Stimulated activated CD8-positive, alpha-beta memory T cell treated with anti-CD3 and anti-CD28 coated beads, Interleukin-15, amount 100 ng/mL, for 24 hours (primary cell): ENCODE measurements at places on chromosomes 7 and 10.

GRCh38 chr10:102419269-102420180 lies 940 bp upstream of the PSD start:
- no peak for DNase-seq

- no peak for DNase-seq
Observed at GRCh38 chr7:114539575-114539974, 125.0 kb downstream of the FOXP2 start.

DNA sequence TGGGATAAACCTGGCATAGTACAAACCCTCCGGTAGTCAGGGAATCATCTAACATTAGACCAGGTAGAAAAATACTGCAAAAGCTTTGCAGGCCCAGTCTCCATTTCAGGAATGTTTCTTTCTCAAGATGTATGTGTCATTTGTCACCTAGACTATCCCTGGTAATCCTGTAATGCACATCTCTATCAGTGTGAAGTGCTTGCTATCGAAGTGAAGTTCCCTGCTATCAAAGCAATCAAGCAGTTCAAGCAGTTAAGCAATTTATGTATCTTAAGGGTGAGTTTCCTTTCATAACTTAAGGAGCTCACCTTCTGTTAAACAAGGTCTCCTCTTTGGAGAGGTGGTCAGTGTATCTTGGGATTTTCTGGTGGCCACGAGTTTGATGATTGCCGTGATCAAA lies 47.2 kb downstream of the CELF2 start:
- no peak for DNase-seq

GRCh38 chr7:111528331-111528730 lies 34.0 kb downstream of the IMMP2L start:
- DNase-seq = no peak

DNA sequence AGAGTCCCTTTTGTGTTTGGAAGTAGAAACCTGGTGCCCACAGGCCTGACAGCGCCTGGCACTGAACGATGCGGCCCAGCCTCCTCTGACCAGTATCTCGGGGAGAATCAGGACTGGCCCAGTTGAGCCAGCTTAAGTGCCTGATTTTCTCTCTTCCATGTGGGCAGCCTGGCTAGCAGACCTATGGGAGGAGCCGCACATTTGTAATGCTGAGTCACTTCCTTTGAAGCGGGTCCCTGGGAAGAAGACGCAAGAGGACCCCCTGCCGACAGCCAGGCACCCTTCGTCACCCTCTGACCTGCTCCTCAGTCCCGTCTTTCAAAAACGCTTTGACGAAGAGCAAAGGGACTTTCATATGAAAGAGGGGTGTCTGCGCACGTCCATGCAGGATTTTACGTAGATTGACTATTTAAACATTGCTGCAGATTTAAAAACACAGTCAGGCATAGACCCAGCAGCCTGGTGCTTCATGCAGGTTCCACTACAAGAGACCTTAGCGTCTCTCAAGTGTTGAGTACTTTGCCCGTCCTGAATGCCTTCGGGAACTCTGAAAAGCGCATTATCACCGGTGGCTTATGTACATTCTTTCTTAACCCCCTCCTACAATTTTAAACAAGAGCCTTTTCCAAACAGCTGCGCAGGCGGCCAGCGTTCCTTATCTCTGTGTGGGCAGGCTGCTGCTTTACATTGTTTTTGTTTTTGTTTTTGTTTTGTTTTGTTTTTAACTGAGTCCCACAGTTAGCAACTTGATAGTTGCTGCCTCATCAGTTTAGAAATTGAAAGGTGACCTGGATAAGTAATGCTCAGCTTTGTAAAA lies 36.5 kb upstream of the AP5Z1 start:
- no peak for DNase-seq

- no peak for DNase-seq
Observed at GRCh38 chr7:10237306-10237705, 736.4 kb upstream of the PHF14 start.

GRCh38 chr7:36971515-36972139 lies 247.3 kb upstream of the AOAH start:
- DNase-seq = no peak

DNA sequence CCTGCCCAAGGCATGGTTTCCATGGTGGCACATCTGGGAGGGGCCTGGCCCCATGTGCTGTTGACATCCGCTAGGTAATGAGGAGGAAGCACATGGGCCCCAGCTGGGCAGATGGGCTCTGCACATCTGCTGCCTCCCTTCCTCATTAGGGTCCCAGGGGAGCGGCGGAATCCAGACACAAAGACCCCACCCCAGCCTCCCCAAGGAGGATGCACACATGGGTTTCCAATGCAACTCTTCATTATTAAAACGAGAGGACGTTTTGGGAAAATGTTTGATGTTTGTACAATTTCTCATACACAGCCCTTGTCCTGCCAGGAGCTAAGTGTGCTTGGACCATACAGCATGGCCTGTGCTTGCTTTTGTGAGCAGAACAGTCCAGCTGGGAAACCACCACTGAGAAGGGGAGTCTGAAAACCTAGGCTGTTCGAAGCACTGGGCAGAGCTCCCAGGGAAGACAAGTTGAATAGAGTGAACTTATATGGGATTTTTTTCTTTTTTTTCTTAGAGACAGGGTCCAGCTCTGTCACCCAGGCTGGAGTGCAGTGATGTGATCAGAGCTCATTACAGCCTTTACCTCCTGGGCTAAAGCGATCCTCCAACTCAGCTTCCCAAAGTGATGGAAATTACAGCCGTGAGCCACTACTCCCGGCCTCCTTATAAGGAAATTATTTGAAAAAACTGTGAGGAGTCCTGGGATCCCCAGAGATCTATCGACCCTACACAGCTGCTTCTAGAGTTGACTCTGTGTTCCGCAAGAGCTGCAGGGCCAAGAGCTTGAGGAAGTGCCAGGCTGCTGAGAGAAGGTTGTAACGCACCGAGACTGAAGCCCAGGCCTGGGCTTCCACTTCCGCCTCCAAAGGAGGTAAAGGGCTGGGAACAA lies 23.4 kb downstream of the FAM107B start:
- DNase-seq = no peak
